ENCODE measurements at places on chromosomes 11 and 22.
A peak's percentile ranks its signal among the peaks of the same experiment; 100 is the strongest.

DNA sequence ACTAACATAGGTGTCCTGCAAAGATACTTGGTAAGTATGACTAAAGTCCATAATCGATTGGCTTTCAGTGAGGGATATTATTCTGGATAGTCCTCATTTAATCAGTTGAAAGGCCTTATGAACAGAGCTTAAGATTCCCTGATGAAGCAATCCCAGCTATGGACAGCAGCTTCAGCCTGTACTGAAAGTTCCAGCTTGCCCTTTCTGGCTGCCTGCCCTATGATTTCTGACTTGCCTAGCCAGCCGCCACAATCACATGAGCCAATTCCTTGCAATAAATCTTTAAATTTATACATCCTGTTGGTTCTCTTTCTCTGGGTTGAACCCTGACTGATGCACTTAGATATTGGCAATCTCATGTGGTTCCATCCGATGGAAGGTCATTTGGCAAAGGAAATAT is 759.0 kb upstream of the API5 start:
- no peak for DNase-seq

- DNase-seq, result peak; percentile 8
Measured at GRCh38 chr11:104366321-104366734, 202.4 kb upstream of the PDGFD start.

- DNase-seq, result no peak
Measured at GRCh38 chr11:131248588-131248987, 121.8 kb upstream of the NTM start.

DNA sequence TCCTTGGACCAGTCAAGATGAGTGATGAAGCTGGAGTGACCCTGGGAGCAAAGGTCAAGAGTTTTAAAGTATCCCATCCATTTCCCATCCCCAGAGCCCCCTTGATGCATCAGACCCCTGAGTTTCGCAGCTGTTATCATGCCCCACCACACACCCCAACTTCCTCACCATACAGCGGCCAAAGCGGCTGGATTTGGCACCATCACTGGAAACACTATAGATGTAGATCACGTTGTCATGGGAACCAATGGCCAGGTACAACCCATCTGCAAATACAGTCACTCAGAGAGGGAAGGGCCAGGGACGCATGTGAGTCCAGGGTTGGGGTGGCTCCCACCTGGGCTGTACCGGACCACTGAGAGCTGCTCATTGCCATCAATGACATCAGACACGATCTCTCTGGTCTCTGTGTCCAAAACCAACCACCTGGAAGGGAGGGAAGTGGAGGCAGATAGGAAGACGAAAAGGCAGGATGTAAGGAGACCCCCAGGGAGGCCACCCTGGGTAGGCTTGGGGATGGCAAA is 2.2 kb upstream of the MTA2 start:
- DNase-seq, result no peak

GRCh38 chr22:43636086-43636485 is 176.0 kb downstream of the EFCAB6 start:
- no peak for DNase-seq

DNA sequence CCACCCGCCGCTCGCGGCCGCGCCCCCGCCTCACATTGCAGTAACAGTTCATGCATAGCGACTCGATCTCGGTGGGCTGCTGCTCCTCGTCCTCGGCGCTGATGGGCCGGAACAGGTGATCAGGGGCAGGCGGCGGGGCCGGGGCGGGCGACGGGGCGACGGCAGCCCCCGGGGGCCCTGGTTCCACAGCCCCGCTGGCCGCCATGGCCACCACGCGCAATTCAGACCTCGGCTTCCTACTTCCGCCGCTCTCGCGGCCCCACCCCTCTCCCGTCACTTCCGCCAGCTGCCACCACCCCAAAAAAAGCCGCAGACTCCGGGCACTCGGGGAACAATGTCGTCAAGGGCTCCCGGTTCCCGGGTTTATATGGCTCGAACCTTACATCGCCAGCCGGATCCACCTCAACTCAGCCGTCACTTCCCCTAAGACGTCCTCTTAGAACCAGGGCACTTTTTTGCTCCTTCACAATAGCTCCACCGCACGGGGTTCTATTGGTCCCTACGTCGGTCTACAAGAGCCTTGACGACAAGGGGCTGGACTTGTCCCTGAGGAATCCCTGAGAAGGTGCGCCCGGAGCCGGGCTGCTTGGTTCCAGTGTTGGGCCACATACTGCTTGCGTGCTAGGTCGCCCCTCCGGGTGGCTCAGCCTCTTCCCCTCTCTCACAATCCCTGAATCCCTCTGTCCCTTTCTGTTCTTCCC is at the start of gene ZPR1:
Gene ZPR1, minus strand, starts transcription at position 238 of the 701 bp plus-strand sequence. Its CDS starts 33 bp downstream, at position 205.
- peak; percentile 82 for DNase-seq

DNA sequence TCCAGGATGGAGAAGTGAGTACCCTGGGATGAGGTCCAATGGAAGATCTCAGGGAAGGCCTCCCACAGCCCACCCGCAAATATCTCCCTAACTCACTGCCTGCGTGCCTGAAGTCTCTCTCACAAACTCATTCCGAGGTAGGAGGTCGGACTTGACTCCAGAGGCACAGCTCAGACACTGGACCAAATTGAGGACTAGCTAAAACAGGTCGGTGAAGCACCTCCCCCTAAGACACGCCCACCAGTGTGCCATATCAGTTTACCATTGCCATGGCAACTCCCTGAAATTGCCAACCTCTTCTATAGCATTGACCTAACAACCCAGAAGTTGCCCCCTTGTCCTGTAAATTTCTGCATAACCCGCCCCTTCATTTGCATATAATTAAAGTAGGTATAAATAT is 17.5 kb downstream of the RPL3 start:
- DNase-seq, result no peak

- peak; percentile 25 for DNase-seq
Measured at GRCh38 chr11:125062931-125063428, at the start of gene SLC37A2. Gene SLC37A2 (plus strand): TSS chr11:125063305. CDS start chr11:125063368, 63 bp downstream.

DNA sequence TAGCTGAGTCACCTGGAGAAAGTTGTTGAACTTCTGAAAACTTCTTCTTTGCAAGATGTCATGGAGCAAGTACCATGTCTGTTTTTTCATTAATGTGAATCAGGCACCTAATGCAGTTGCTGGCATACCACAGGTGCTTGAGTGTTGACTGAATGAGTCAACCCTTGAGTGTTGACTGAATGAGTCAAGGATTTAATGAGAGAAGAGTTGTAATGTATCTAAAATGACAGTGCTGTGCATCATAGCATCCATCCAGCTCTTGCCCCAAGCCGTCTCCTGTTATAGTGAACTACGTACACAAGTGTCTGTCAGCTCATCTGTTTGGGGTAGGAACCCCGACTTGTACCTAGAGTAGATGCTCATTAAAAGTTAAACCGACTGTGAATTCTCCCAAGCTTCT is 93.1 kb downstream of the CWC15 start:
- DNase-seq, result no peak

GRCh38 chr11:73852049-73852448 is 24.6 kb downstream of the COA4 start:
- DNase-seq, result no peak

- DNase-seq, result no peak
Measured at GRCh38 chr11:75929706-75930105, 114.7 kb downstream of the UVRAG start.

GRCh38 chr11:16184588-16184987 is 171.8 kb downstream of the SOX6 start:
- DNase-seq, result no peak

DNA sequence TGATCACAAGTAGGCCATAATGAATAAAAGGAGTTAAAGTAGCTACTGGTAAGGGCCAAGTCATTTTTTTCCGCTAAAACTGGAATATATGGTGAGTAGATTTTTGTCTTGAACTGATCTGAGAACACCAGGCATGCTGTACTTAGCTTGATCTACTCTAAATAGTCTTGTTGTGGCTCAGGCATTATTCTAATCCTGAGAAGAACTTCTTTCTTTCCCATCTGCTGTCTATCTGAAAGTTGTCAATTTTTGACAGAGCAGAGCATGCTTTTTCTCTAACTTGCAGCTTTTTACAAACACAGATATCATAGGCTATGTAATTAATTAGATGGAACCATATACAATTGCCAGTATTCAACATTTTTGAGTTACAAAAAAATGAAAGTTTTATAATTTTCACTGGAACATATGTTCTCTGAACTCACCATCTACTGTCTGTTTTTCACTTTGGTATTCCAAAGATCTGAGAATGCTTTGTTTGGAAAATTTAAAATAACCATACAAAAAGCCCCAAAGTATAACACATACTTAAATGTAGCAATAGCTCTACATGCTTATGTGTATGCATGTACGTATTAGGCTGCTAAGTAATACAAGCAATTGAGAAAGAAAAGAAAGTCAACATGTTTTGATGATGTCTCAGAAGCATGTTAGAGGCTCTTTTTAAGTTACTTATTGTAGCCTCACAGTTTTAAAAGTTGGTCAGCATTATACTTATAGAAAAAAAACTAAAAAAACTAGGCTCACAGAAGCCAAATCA is 542.7 kb upstream of the LUZP2 start:
- DNase-seq, result no peak

GRCh38 chr11:102325088-102325487 is 7.8 kb downstream of the BIRC3 start:
- DNase-seq, result no peak

DNA sequence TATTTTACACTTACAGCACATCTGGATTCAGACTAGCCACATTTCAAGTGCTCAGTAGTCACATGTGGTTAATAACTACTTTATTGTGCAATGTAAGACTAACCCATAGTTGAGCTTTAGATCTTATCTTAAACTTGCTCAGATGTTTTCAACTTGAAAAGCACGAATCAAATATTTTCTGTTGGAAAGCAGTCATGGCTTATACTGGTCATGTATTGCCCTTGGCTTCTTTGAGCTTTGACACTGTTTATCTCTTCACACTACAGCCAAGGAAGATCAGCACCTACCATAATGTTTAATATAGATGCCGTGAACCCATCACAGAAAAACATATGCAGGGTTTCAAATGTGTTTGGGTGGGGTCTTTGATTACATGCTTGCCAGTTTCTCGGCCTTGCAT is 4.4 kb downstream of the RBX1 start:
- no peak for DNase-seq

DNA sequence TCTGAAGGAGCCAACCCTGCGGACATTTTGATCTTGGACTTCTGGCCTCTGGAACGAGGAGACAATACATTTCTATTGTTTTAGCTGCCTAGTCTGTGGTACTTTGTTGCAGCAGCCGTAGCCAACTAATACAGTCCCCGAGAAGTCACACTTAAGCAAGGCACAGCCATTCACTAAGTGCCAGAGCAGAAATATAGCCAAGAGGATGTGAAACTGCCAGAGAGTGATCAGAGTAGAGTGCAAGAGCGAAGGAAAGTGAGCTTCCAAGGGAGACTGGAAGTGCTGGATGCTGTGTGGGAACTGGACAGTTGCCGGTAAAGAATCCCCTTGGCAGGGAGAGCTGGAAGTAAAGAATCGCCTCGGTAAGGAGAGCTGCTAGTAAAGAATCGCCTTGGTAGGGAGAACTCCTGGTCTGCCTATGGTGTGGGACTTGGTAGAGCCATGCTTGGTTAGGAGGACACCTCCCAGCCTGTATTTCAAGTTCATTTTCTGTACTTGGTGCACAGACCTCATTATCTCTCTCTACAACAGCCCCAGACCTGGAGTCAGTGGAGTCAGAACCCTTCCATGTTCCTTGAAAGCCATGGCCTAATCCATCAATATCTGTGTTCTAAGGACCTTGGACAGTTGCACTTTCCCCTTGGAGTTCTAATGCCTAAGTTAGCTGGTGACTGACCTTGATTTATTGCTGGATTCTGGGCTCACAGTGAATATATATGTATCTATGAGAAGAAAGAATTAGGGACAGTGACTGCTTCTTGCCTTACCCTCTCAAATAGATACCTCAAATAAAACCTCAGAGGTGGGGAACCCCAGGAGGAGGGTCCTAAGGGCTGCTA is 162.1 kb downstream of the LDLRAD3 start:
- no peak for DNase-seq

DNA sequence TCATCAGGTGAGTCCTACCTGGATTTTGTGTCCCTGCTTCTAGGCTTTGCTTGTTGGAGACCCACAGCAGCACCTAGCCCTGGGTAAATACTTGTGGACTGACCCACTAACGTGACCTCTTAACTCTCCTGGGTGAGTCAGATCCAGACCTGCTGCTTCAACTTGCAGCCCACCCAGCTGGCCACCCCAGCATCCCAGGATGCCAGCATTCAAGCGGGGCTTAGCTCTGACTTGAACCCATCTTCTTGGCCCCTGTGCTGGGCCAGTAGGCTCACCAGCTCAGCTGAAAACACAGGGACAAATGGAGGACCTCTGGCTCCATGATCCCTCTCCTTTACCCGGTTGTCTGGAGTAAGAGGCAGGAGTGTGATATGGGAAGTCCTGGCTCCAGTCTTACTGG is 33.5 kb downstream of the PARVG start:
- no peak for DNase-seq

DNA sequence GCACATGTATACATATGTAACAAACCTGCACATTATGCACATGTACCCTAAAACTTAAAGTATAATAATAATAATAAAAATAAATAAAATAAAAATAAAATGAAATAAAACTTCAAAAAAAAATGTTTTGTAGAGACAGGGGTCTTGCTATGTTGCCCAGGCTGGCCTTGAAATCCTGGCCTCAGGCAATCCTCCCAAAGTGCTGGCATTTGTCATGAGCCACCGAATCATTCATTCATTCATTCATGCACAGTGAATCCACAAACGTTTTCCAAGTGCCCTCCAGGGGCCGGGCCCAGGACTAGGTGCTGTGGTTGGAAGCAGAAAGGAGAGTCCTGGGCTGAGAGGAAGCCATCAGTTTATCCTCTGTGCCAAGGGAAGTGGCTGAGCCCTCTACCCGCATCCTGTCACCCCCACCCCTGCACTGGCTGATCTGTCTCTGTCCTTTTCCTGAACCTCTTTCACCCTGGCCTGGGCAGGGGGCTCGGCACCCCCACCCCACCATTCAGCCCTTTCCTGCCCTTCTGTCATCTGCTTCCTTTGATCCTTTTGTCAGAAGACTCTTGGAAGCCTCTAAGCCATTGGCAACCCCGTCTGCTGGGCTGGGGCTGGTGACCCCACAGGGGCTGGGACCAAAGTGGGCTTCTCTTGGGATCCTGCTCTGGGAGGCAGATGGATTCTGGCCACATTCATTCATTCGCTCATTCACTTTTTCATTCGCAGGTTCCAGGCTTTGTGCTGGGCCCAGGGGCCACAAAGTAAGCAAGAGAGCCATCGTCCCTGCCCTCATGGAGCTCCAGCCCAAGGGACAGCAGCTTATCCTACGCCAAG is 84.3 kb downstream of the IGLL1 start:
- no peak for DNase-seq

- no peak for DNase-seq
Measured at GRCh38 chr11:94804874-94805273, 36.7 kb downstream of the AMOTL1 start.

GRCh38 chr11:108727665-108728064 is 62.8 kb downstream of the DDX10 start:
- no peak for DNase-seq

- DNase-seq, result no peak
Measured at GRCh38 chr11:130940706-130941105, 24.4 kb upstream of the SNX19 start.

DNA sequence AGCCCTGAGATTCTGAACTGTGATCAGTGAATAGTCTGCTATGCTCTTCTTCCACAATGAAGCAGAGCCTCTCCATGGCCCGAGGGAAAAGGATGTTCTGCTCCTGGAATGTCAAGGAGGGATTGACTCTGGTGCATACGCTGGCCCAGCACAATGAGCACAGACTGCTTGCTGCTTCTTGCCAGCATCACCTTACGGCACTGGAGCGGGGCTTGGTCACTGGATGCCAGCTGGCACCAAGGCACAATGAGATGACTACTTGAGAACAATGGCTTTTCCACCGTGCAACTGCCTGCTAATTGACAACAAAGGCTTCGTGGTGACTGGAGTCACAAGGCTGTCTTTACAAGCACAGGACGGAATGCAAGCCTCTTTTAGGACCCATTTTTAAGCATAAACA is 139.2 kb downstream of the DSCAML1 start:
- DNase-seq, result no peak

GRCh38 chr11:8545698-8546366 is 48.2 kb downstream of the STK33 start:
- no peak for DNase-seq

Data from activated naive CD4-positive, alpha-beta T cell treated with anti-CD3 and anti-CD28 coated beads, Interleukin-2, amount 50 U/mL, for 16 hours (primary cell).